ENCODE measurements at places on chromosomes 13 and 19. TPM values are rescaled to one million over a fixed set of nuclear protein-coding genes. Genes with fewer than 3 reads are reported as not detected.

The CDX2 gene
- total RNA-seq, result not detected

The DIAPH3 gene
- 22.5 TPM for total RNA-seq

The THSD8 gene
- 31.1 TPM for total RNA-seq

The MBD3L5 gene
- total RNA-seq, result not detected

The OR7D2 gene
- not detected for total RNA-seq

The ADGRE2 gene
- 0.73 TPM for total RNA-seq

The ATP4B gene
- not detected for total RNA-seq

GRCh38 chr13:102846261-102847015 is 606 bp downstream of the ERCC5 start:
- H3K4me3 ChIP-seq, result peak overlapping the region; percentile 94
- H3K27me3 ChIP-seq, result no peaks in the 10 kb centered on the region
- peaks cover 17% of the 10 kb centered on the region for H3K36me3 ChIP-seq
- peaks cover 42% of the 10 kb centered on the region for H3K4me1 ChIP-seq
- peak overlapping the region; percentile 99 for H3K27ac ChIP-seq

DNA sequence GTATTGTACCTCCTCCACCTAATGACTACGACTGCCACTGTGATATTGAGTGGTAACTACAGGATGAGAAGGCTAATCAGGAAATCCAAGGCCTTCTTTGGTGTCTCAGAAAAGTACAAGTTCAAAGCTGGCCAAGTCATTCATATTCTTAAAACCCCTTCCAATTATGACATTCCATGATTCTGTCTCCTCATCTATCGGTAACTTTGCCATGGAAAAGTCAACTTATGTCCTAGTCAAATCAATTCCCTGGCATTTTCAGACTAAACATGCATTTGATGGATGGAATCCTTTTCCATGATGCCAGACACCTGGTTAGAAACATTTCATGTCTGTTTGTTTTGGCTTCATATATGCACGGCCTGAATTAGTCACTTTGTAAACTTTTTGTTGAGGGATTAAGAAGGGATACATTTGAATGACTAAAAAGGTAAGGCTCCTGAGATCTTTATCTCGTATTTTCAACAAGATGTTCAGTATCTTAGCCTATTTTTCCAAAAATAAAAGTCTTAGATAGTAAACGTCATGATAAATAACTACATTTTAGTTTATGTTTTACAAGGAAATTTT is 186.5 kb downstream of the NHLRC3 start:
- no peak for DNase-seq
- H3K36me3 ChIP-seq, result no peaks in the 10 kb centered on the region
- H3K27ac ChIP-seq, result no peak overlapping the region
- H3K4me3 ChIP-seq, result no peak overlapping the region
- no peaks in the 10 kb centered on the region for H3K4me1 ChIP-seq
- peaks cover 2% of the 10 kb centered on the region for H3K27me3 ChIP-seq

DNA sequence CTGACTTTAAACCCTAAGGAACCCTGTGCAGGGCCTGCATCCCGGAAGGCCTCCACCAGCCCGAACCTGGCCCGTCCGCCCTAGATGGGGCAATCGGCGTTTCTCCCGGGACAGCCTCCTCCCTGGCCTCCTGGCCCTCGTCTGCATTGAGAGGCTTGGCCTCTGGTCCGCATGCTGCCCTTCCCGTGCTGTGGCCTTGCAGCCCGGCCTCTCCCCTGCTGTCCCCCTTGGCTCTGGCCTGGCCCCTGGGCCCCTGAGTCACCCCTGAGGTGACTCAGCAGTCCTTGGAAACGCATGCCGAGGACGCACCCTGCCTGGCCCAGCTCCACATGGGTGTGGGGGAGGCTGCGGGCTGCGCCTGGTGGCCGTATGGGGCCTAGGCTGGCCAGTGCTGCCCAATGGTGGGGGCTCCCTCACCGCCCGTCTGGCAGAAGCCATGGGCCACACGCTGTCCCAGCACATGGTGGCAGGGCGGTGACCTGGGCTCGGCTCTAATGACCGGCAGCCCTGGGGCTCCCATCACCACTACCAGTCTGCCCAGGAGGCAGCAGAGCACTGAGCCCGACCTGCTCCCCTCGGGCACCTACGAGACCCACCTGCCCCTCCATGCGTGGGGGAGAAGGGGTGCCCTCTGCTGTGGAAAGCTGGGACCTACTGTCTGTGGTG is 25.7 kb downstream of the SH3GL1 start:
- H3K36me3 ChIP-seq, result peaks cover 10% of the 10 kb centered on the region
- no peaks in the 10 kb centered on the region for H3K27me3 ChIP-seq

DNA sequence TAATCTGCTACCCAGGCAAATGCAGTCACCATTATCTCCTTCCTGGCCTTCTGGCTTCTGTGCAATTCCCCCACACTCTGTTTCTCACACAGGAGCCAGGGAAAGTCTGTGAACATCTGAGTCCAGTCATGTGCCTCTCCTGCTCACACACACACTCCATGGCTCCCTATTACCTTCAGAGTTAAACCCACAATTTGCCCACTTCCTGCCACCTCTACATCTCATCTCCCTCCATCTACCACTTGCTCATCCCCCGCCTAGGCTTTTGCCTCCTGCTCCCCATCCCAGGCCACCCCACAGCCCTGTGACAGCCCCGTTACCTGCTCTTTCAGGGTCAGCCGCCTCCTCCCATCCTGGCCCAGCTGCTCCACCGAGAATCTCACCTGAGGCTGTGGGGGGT is 13.5 kb downstream of the IL12RB1 start:
- peaks cover 16% of the 10 kb centered on the region for H3K4me1 ChIP-seq
- H3K36me3 ChIP-seq, result peaks cover 61% of the 10 kb centered on the region
- no peaks in the 10 kb centered on the region for H3K27me3 ChIP-seq
- DNase-seq, result no peak

GRCh38 chr13:43986421-43986981 is 106.8 kb downstream of the LACC1 start:
- no peak for DNase-seq
- no peak overlapping the region for H3K4me3 ChIP-seq
- no peaks in the 10 kb centered on the region for H3K36me3 ChIP-seq
- H3K4me1 ChIP-seq, result no peaks in the 10 kb centered on the region
- peaks cover 4% of the 10 kb centered on the region for H3K27me3 ChIP-seq

- no peaks in the 10 kb centered on the region for H3K36me3 ChIP-seq
- peaks cover 7% of the 10 kb centered on the region for H3K4me1 ChIP-seq
- H3K27ac ChIP-seq, result no peak overlapping the region
- no peak for DNase-seq
- no peak overlapping the region for H3K4me3 ChIP-seq
Observed at GRCh38 chr19:2512523-2513431, 36.9 kb downstream of the GADD45B start.

DNA sequence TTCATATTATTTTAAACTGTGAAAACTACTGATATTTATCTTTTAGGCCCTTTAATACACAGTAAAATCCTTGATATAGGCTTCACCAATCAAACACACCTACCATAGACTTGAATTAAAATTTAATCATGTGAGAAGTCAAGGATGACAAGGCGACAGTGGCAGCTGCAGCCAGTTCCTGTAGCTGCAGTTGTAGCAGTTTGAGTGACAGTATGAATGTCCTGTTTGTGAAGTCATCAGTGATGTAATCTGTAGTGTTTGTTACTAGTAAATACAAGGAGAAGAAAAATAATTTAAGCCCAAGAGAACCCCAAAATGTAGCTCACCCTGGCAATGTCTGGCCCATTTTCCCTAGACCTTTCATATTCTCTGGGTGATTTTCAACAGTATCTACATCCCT is 897.0 kb downstream of the SLITRK6 start:
- no peak overlapping the region for H3K4me3 ChIP-seq
- no peaks in the 10 kb centered on the region for H3K4me1 ChIP-seq
- H3K36me3 ChIP-seq, result no peaks in the 10 kb centered on the region
- H3K27me3 ChIP-seq, result no peaks in the 10 kb centered on the region

- no peaks in the 10 kb centered on the region for H3K27me3 ChIP-seq
- no peaks in the 10 kb centered on the region for H3K36me3 ChIP-seq
- no peak overlapping the region for H3K27ac ChIP-seq
- no peak for DNase-seq
- no peaks in the 10 kb centered on the region for H3K4me1 ChIP-seq
Observed at GRCh38 chr13:81480634-81481033, 1139.7 kb upstream of the SPRY2 start.

The PROZ gene
- total RNA-seq, result not detected

DNA sequence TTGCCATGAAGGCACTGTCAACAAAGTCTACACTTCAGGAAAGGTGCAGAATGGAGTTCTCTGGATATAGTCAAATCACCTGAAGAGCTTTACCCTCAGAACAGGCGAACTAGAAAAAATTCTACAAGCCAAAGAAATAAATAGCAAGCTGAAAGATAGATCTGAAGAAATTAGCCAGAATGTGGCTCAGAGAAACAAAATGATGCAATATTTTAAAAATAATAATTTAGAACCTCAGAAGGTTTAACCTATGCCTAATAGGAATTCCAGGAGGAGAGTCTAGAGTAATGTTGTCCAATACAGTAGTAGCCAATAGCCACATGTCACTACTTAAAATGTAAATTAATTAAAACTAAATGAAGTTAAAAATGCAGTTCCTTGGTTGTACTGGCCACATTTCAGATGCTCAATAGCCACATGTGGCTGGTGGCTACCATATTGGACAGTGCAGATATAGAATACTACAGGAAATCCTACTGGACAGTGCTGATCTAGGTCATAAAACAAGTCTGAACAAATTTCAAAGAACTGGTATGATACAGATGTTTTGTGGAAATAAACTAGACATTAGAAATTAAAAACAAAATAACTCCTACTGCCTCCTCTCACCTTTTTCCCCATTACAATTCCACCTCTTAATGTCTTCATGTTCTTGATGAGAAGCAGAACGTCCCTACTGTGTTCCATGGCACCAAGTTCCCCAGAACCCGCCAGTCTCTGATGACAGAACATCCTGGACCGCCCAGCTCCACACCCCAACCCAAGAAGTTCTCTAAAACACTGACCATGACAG is 679 bp upstream of the CDADC1 start:
- DNase-seq, result no peak
- H3K27me3 ChIP-seq, result peaks cover 18% of the 10 kb centered on the region
- H3K27ac ChIP-seq, result peak overlapping the region; percentile 97
- peaks cover 32% of the 10 kb centered on the region for H3K4me1 ChIP-seq
- peaks cover 8% of the 10 kb centered on the region for H3K36me3 ChIP-seq

DNA sequence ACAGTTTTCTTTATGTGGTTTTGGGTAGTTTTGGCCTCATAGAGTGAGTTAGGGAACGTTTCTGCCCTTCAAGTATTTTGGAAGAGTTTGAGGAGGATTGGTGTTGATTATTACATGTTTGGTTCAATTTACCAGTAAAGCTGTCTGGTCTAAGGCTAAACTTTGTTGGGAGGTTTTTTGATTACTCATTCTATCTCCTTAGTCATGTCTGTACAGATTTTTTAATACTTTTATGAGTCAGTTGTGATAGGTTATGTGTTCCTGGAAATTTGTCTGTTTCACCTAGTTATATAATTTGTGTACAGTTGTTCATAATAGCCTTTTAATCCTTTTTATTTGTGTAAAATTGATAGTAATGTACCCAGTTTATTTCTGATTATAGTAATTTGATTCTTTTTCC is 20.4 kb downstream of the RNF17 start:
- no peak for DNase-seq
- no peak overlapping the region for H3K4me3 ChIP-seq
- H3K27ac ChIP-seq, result no peak overlapping the region
- H3K4me1 ChIP-seq, result no peaks in the 10 kb centered on the region

The CGB2 gene
- 0.47 TPM for total RNA-seq

All from activated CD4-positive, alpha-beta T cell treated with anti-CD3 and anti-CD28 coated beads, Interleukin-2, amount 10 ng/mL, durations not matched to agents 7 days and 5 days (primary cell).